Left ventricle myocardium inferior (tissue), 1 donor: ENCODE measurements at places on chromosomes 7 and 10. TPM values are rescaled to one million over a fixed set of nuclear protein-coding genes. Genes with fewer than 3 reads are reported as not detected.

DNA sequence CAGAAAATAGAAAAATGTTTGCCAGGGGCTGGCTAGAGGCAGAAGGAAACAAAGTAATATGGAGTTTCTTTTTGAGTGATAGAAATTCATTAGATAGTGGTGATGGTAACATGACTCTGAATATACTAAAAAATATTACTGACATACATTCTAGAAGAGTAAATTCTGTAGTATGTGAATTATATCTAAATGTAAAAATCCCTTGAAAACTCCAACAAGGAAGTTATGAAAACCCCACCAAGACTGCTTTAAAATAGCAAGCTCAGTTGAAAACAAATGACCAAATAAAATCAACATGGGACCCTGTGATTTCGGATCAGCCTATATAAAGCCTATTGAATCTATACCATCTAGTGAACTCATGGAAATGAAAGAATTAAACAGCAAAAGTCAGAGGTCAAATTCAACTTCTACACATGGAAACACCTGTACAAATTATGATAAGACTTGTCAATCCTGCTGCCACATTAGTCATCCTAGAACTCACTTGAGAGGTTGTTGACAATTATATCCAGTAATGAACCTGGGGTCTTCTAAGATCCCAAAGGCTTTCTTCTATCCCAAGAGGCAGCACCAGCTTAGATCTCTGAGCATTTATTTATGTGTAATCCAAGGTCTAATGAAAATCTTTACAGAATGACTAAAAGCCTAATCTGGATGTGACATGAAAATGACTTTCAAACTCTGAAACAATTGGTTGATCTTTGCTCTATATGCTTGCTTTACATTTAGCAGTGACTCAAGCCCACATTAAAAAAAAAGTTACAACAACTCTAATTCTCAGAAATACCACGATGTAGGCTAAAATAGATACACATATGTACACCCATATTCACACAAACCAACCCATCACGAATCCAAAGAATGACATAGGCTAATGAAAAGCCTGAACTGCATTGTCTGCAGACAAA, 59.3 kb downstream of the OSBPL3 start:
- H3K4me1 ChIP-seq: peaks cover 39% of the 10 kb centered on the region
- peak overlapping the region; percentile 68 for H3K27ac ChIP-seq
- no peak overlapping the region for H3K4me3 ChIP-seq
- H3K27me3 ChIP-seq: no peaks in the 10 kb centered on the region
- DNase-seq: no peak

DNA sequence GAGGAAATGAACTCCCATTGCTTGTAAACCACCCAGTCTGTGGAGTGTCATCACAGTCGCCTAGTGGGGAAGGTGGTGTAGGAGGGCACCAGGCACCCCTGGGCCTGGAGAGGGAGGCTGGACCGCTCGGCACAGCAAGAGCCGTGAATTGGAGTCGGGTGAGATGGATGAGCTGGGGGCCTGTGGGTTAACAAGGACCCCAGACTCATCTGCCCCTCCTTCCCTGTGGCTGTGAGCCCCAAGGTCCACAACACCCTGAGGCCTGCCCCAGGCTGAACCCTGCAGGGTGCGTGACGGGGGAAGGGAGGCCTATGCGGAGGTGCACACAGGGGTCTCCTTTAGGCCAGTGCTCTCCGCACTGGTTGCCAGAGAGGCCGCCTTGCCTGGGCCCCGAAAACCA, 581.4 kb upstream of the FOXK1 start:
- no peaks in the 10 kb centered on the region for H3K4me1 ChIP-seq
- no peak overlapping the region for H3K27ac ChIP-seq
- H3K36me3 ChIP-seq: no peaks in the 10 kb centered on the region

The CNPY1 gene
- not detected for total RNA-seq

GRCh38 chr10:70509757-70510147, 31.2 kb downstream of the PALD1 start:
- DNase-seq: no peak
- H3K36me3 ChIP-seq: no peaks in the 10 kb centered on the region
- H3K4me3 ChIP-seq: no peak overlapping the region
- H3K27me3 ChIP-seq: no peaks in the 10 kb centered on the region
- peak overlapping the region; percentile 81 for H3K27ac ChIP-seq
- H3K4me1 ChIP-seq: peaks cover 70% of the 10 kb centered on the region

GRCh38 chr7:148726385-148726784, 27.7 kb downstream of the CUL1 start:
- peaks cover 13% of the 10 kb centered on the region for H3K36me3 ChIP-seq
- peaks cover 81% of the 10 kb centered on the region for H3K4me1 ChIP-seq
- H3K27ac ChIP-seq: no peak overlapping the region
- no peaks in the 10 kb centered on the region for H3K27me3 ChIP-seq
- no peak for DNase-seq

GRCh38 chr7:112184455-112184854, 21.7 kb downstream of the DOCK4 start:
- H3K27ac ChIP-seq: no peak overlapping the region
- H3K27me3 ChIP-seq: no peaks in the 10 kb centered on the region
- no peak overlapping the region for H3K4me3 ChIP-seq
- peaks cover 96% of the 10 kb centered on the region for H3K4me1 ChIP-seq
- no peaks in the 10 kb centered on the region for H3K36me3 ChIP-seq

- no peak for DNase-seq
- H3K36me3 ChIP-seq: no peaks in the 10 kb centered on the region
- no peak overlapping the region for H3K4me3 ChIP-seq
These were observed 40.7 kb downstream of the MRPL32 start for GRCh38 chr7:42972699-42973500.

The CALHM3 gene
- not detected for total RNA-seq

GRCh38 chr10:127874671-127875448, 17.9 kb downstream of the CLRN3 start:
- H3K4me1 ChIP-seq: peaks cover 15% of the 10 kb centered on the region
- no peaks in the 10 kb centered on the region for H3K36me3 ChIP-seq
- no peak overlapping the region for H3K4me3 ChIP-seq
- DNase-seq: no peak
- H3K27ac ChIP-seq: no peak overlapping the region
- peaks cover 40% of the 10 kb centered on the region for H3K27me3 ChIP-seq

GRCh38 chr10:13321576-13321975, 21.7 kb upstream of the PHYH start:
- peaks cover 78% of the 10 kb centered on the region for H3K36me3 ChIP-seq
- no peaks in the 10 kb centered on the region for H3K27me3 ChIP-seq
- no peak for DNase-seq
- no peak overlapping the region for H3K27ac ChIP-seq
- H3K4me1 ChIP-seq: peaks cover 8% of the 10 kb centered on the region
